Naive thymus-derived CD8-positive, alpha-beta T cell (primary cell): ENCODE measurements at places on chromosomes 4 and X. TPM values are rescaled to one million over a fixed set of nuclear protein-coding genes. Genes with fewer than 3 reads are reported as not detected.

The TRPC5OS gene
- polyA plus RNA-seq: not detected

The CD99L2 gene
- polyA plus RNA-seq: 14.6 TPM

The MMAA gene
- polyA plus RNA-seq: 9.6 TPM

The SPANXA1 gene
- not detected for polyA plus RNA-seq

The SHROOM4 gene
- not detected for polyA plus RNA-seq

DNA sequence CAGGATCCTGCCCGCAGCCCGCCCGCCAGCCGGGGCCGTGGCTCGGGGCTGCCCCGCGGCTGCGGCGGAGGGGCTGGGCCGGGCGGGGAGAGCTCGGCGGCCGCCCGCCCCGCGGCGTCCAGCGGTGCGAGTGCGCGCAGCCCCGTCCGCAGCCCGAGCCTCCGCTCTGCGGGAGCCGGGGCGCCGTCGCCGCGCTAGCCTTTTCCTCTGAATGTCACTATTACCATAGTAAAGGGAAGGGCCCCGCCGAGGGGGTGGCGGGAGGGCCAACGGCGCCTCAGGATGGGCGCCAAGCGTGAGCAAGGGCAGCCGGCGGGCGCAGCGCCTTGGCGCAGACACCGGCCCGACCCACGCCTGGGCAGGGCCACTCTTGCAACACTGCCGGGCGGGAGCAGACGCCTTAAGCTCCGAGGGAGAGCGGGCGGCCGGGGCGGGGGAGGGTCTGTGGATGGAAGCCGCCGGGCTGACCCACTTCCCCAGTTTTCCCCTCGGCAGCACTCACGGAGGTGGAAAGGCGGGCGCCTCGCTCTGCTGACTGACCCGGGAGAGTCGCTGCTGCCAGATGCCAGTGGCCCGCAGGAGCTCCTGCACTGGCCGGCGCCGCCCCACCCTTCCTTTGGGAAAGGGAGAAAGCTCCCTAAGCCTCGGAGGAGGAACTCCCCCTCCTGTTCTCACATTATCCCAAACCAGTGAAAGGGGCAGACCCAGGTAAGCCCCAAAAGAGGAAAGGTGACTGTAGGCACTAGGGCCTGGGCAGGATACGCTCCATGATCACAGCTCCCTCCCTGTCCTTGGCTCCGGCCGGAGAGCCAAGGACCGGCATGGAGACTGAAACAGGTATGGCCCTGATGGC is 329.4 kb downstream of the HNRNPD start:
- no peak for DNase-seq

DNA sequence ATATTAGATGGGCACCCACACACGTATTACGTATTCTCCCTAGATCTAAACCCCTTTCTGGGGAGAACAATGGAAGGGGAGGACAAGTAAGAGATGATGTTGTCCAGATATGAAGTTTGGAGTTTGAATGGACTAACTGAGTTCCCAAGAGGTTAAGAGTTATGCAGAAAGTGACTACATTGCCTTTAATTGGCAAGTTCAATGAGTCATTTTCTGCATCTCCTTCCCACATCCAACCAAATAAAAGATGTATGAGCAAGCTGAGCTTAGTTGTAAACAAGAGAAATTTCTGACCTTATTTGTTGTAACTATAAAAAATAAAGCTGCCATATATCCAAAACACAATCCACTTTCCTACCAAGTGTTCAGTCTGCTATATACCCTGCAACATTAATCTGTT is 50.5 kb downstream of the TIGD2 start:
- no peak for DNase-seq

GRCh38 chr4:98771959-98772632 is 113.7 kb upstream of the TSPAN5 start:
- DNase-seq: no peak

GRCh38 chr4:123037804-123038203 is 115.4 kb upstream of the NUDT6 start:
- no peak for DNase-seq

DNA sequence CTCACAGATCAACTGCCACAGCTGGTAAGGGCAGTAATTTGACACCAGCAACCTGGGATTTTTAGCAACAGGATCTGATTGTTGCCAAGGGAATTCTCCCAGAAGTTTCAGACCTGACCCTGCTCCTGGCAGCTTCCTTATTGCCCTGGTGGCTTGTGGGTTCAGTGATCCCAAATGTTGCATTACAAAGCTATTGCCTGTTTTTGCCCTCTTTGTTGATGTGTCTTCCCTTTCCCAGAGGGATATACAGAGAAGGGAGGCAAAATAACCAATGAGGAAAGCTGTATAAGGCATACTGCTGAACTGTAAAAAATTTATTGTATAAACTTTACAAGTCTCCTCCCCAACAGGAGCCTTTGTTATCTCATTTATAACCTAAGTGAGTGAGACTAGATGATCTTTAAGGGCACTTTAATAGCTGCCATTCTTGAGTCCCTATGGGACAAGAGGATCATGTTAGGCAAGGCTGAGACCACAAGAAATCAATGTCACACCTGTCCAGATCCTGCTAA is 22.2 kb downstream of the VSIG4 start:
- no peak for DNase-seq

DNA sequence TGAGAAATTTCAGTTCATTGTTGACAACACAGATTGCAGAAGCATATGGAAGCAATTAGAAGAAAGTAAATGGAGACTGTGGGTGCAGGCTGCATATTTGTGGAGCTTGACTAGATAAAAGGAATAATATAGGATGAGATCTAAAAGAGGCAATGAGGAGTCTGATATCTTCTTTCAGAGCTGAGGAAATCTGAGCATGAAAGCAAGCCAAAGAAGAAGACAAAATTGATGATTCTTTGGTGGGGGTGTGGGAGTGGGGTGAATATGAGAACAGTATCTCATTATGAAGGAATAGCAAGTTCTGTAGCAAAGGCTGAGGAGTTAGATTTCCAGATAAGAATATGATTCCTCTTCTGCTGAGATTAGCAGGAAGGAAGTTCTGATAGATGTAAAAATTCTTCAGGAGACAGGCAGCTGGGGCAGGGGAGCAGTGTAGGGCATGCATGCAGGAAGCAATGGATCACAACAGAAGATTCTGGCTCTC is 6.1 kb upstream of the PDHA2 start:
- DNase-seq: no peak

DNA sequence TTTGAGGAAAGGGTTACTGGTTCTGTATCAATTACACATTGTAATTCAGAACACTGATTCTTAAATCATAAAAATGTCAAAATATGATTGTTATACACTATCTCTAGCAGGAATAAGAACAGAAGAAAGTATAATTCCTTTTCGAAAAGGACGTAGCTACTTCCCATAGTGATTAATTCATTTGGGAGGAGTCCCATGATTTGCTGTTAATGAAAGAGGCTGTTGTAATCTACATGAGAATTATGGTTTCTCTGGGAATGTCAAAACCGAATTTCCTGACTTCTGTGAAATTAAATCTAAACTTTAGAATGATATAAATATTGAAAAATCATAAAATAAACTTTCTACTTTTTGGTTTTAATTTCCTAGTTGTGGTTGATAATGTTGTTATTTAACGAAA is 191.1 kb upstream of the ETNPPL start:
- no peak for DNase-seq

DNA sequence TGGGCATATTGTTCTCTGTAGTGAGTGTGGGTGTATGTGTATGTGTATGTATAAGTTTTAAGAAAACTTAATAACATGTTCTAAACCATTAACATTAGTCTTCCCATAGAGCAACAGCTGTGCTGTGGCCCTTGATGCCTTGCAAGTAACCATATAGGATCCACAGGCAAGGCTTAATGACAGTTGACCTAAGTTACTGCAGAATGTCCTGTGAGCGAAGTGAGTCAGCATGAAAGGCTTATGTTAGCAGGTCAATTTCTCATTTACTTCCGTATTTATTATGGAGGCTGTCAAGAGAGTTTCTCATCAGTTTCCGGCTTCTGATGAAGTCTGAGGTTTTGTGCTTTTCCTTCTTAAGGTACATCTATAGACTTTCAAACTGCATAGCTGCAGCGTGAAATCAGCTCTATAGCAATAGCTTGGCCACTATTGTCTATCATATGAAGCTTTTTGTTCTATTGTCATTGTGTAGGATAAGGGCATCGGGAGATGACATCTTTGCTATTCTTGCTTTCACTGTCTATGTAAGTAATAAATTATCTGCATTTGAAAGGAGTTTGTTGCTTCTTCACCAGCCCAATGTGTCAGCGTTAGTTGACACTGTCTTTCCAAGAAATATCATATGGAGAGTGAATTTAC is 1153.4 kb upstream of the AGA start:
- DNase-seq: no peak

- no peak for DNase-seq
Observed at GRCh38 chr4:25449270-25449669, 72.2 kb downstream of the ANAPC4 start.
